ENCODE measurements at places on chromosomes 4 and X.

GRCh38 chrX:41353985-41354384 lies 20.0 kb downstream of the DDX3X start:
- no peak for DNase-seq

DNA sequence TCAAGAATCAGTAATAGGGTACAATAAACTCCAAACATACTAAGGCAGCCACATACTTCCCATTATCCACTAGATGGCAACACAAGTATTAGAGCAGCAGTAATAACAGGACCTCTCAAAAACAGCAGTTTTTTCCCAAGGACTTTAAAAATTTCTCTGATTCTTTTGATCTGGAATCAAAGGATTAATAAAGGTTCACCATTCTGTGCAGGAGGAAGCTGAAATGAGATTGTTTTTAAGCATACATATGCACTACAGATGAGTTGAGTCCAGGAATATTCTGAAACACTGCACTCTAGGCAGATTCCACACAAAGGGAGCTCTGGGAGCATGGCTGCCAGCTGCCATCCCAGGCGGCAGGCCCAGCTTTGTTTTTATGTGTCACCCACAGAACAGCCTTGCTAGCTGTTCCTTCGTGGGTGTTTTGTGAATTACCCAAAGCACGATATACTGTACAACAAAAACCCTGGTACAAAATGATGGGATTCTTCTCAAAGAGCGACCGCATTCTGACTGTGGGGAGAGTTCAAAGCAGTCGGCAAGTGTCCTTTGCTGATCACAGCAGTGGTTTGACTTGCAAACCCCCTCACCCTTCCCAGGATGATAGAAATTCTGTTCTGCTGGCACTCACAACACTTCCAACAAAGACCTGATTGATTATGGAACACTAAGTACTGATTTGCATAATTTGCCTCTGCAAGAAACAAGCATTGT lies 61.0 kb downstream of the STX18 start:
- no peak for DNase-seq

GRCh38 chr4:184420881-184421416 lies 53.4 kb downstream of the IRF2 start:
- no peak for DNase-seq

DNA sequence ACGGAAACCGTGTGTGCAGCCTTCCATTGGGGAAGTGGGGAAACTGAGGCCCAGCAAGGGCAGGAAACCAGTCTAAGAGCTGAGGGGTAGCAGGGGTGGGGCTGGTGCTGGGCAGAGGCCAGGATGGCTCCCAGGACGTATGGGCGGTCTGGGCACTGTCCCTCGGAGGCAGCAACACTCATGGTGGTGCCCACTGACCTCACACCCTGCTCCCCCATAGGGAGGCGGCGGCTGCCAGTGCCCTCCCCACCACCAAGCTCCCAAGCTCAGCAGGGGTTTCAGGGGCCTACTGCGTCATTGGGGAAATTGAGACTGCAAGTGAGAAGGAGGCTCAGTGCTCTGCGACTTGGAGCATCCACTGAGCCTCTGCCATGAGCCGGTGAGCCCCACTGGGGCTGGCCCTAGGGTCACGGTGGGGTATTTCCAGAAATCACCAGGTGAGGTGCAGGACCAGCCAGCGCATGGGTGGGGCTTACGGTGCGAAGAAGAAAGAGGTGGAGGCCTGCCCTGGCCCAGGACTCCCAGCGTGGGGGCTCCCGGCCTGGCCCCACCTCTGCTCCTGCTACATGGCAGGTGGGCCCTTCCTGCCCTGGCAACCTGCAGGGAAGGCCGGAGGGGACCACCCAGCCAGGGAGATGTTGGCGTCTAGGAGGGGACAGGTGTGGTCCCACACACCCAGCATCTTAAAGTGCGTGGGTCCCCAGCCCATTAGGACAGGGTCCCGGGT lies 915 bp downstream of the MSANTD1 start:
- no peak for DNase-seq

DNA sequence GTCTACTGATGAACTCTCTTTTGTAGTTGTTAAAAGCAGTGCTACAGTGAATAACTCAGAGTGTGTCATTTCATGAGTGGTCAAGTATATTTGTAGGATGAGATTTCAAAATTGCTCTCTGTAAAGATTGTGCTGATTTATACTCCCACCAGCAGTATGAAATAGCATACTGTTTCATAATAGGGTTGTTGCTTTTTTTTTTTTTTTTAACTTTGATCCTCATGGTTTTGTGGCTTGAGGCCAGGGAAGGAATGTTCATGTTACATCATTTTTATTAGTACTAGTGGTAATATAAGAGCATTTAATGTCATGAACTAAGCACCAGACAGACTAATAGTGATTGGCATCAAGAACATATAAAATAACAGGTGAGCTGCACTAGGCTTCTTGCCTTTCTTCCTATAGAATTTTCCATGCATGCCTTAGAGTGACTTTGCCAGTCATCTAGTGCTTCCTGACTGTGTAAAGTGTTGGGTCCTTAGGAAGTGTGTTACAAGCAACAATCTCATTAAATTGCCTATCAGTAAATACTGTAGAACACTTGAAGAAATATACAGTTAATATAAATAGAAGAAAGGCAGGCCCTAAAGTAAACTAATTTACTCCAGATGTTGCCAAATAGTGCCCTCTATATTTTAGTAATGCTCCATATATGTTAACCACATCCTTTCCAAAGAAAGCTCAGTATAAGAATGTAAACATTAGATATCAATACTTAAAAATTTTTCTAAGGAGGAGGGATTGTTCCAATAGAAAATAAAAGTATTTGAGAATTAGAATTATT lies 38.6 kb upstream of the MSMO1 start:
- no peak for DNase-seq

DNA sequence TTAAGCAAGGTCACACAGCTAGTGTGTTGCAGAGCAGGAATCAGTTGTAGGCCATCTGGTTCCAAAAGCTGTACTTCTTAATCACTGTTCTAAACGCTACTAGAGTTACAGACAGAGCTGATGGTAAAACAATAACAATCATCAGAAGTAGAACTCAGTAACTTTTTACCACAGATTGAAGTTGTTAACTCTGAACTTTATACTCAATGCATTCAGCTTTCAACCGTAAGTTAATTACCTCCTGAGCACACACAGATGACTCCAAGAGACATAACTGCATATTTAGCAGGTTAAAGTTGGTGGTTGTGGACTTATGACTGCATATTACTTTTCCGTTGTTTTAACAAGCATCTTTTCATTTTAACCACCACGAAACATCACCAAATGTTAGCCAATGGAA lies 127.3 kb downstream of the PRSS12 start:
- no peak for DNase-seq

GRCh38 chrX:108359806-108360602 lies 78.2 kb downstream of the COL4A6 start:
- no peak for DNase-seq

DNA sequence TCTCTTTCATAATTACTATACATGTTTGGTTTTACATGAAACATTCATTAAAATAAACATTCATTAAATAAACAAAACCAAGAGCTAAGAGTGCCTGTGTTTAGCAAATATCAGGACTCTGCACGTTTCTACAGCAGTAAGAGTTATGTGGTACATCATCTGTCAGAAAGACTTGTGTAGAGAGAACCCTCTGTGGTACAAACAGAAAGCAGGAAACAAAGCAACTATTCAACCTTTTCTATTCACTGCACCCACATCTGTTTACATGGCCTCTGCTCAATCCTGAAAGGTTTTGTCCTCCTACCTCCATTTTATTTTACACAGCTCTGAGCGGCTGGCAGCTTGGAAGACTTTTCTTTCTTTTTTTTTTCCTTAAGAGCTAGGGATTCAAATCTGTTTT lies 90.7 kb upstream of the PCDH18 start:
- DNase-seq: no peak

DNA sequence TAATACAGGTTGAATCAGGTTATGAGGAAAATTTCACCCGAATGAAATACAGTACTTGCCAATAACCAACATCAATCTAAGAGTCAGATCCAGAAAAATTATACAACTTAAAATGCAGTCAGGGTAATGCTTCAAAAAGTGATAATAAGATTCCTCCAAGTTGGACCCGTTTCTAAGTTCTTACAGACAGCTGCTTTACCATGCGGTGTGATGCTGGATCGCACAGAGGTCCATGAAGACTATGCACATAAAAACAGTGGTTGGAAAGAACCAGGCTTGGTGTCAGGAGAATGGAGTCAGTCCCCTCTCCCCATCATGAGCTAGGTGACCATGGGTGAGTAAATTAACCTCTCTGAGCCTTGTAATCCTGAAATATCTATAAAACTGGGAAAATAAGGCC lies 261.3 kb downstream of the QDPR start:
- no peak for DNase-seq

DNA sequence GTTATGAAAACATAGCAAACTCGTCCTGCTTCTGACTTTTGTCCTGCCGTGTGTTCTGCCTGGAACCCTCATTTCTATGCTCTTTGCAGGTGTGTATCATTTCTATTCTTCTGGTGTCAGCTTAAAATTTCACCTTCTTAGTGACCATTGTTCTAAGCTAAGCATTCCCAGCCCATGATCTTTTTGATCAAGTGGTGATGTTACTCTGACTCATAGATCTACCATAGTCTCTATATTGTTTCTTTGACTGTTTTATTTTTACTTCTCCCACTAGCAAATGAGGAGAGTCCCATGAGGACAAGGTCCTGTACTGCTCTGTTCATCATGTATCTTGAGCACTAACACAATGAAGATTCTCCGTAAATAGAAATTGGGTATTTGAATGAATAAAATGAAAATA lies 14.1 kb upstream of the CXCL6 start:
- DNase-seq: no peak

GRCh38 chr4:185914583-185915199 lies 102.7 kb upstream of the SORBS2 start:
- DNase-seq: no peak

GRCh38 chr4:88196013-88196365 lies 37.5 kb upstream of the ABCG2 start:
- DNase-seq: no peak

- DNase-seq: no peak
These were observed 1351.6 kb upstream of the PABPC4L start for GRCh38 chr4:135553213-135553612.

DNA sequence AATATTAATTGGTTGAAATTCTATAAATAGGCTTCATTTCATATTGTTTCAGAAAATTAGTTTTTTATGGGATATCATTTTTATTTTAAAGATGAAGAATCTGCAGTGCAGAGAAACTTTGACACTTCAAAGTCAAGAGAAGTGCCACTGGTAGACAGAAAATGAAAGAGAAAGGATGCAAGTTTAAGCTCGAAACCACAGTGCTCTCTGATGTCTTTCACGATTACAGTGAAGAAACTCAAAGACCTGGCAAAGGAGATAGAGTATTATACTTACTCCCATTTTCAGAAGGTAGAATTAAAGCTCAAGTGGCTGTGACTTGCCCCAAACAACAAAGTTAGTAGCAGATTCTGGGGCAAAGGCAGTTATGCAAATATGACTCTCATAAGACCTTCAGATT lies 745.4 kb downstream of the TECRL start:
- DNase-seq: no peak

- DNase-seq: no peak
These were observed 42.6 kb downstream of the ARFIP1 start for GRCh38 chr4:152822323-152822722.

DNA sequence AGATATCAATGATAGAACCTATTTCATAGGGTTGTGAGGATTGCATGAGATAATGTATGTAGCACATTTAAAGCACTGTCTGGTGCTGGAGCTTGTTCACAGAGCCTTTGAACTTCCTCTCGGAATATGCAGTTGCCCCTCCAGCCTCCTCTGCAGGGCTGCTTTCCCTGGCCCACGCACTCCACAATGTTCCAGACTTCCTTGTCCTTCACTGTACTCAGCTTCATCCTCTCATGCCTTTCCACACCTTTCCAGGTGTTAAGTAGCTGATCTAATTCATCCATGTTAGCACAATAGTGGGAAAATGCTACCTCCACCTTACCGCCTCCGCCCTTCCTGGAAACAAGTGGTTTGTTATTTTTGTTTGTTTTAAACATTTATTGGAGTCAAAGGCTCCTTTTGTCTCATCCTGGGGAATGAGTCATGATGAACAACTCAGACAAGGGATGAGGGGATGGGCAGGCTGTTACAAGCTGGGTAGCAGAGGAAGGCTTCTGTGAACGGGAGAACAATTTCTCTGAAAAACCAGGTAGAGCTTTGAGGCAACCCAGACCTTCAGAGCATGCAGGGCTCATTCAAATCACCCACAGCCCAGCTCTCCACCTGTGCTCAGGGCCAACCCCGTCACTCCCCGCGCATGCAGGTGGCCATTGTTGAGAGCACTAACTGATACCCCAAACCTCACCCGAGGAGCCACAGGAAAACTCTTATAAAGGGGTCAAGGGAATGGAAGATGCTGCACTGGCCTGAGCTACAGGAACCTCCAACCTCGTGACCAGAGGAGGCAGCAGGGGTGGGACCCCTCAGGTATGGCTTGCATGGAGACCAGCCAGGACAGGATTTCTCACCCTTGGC lies 84.9 kb upstream of the TBL1X start:
- DNase-seq: no peak

DNA sequence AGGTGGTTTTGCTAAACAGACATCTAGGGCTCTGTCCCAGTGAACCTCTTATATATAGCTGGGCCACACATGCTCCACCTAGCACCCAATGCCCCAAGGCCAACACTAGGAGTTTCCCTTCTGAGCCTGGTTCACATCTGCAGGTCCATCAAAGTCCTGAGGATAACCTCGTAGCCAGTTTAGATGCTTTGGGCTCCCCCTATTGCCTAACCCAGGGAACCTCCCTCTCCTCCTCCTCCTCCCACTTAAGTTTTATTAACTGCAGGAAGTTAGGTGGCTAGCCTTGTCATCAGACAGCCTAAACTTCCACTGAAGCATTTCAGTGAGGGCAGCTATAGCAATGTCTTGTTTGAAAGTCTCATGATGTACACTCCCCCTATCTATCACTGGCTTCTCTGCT lies 88.0 kb downstream of the GUCY2F start:
- no peak for DNase-seq

GRCh38 chr4:142416121-142416520 lies 430.0 kb downstream of the INPP4B start:
- DNase-seq: no peak

DNA sequence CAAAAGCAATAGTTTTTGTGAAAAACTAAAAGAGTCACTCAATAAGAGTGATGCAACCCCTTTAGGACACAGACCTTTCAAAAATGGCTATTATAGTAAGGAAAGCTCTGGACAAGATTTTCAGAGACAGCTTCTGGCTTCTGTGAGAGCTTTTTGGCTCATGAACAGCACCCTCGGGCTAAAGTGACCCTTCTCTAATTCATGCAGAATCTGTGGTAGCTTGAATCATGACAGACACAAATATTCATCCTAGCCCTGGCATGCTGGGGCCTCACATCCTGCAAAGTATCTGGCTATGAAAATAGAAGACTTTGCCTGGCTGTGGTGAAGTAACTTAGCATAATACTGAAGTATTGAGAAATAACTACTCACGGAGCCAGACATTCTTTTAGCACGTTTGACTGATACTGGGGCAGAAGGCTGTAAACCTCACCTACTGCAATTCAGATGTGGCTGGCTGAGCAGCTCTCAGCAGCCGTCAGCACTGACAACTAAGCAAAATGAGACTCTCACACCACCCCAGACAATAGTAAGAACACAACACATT lies 327.3 kb downstream of the MAPK10 start:
- no peak for DNase-seq

Measured in stomach (tissue), 19 donors.